ENCODE measurements at places on chromosomes 1 and 21. TPM values are rescaled to one million over a fixed set of nuclear protein-coding genes. Genes with fewer than 3 reads are reported as not detected.

Gene HCRTR1
- total RNA-seq = not detected

Gene LCE6A
- total RNA-seq = not detected

Gene SYT11
- total RNA-seq = 0.34 TPM

Gene LCE3D
- total RNA-seq = 35.9 TPM

Gene MARK1
- 10.3 TPM for total RNA-seq

Gene AADACL4
- total RNA-seq = not detected

Gene FCGR2B
- total RNA-seq = not detected

Gene PCAT6
- 0.68 TPM for total RNA-seq

Gene GJC2
- total RNA-seq = 1.4 TPM

Gene LEPROT
- total RNA-seq = 37.6 TPM

Gene NTNG1
- total RNA-seq = 5.1 TPM

Gene KCNJ9
- total RNA-seq = under 0.01 TPM

Gene AMY1C
- total RNA-seq = 0.07 TPM

Gene PTP4A2
- 215 TPM for total RNA-seq

Gene OR2T33
- not detected for total RNA-seq

Gene FCRLB
- 0.85 TPM for total RNA-seq

Gene S100A7A
- total RNA-seq = under 0.01 TPM

Gene SYTL1
- total RNA-seq = 40.3 TPM

Gene PGLYRP3
- total RNA-seq = 4.7 TPM

Gene TLCD4
- 0.34 TPM for total RNA-seq

Gene FMO1
- total RNA-seq = not detected

Gene OR2L8
- total RNA-seq = not detected

Gene PDPN
- total RNA-seq = 3.1 TPM

Gene PDZK1IP1
- 0.68 TPM for total RNA-seq

Gene BSND
- total RNA-seq = under 0.01 TPM

Gene LCE2B
- not detected for total RNA-seq

Gene LCE1B
- total RNA-seq = not detected

Gene TFF2
- total RNA-seq = not detected

Gene LRRC53
- not detected for total RNA-seq

Gene KIF21B
- 4.4 TPM for total RNA-seq

Gene RHOC
- total RNA-seq = 234 TPM

Data from nasal cavity respiratory epithelium epithelial cell of viscerocranial mucosa (primary cell).